ENCODE measurements at places on chromosomes 13 and 19.

GRCh38 chr13:78182813-78183212, 264.2 kb upstream of the EDNRB start:
- no peak for DNase-seq

DNA sequence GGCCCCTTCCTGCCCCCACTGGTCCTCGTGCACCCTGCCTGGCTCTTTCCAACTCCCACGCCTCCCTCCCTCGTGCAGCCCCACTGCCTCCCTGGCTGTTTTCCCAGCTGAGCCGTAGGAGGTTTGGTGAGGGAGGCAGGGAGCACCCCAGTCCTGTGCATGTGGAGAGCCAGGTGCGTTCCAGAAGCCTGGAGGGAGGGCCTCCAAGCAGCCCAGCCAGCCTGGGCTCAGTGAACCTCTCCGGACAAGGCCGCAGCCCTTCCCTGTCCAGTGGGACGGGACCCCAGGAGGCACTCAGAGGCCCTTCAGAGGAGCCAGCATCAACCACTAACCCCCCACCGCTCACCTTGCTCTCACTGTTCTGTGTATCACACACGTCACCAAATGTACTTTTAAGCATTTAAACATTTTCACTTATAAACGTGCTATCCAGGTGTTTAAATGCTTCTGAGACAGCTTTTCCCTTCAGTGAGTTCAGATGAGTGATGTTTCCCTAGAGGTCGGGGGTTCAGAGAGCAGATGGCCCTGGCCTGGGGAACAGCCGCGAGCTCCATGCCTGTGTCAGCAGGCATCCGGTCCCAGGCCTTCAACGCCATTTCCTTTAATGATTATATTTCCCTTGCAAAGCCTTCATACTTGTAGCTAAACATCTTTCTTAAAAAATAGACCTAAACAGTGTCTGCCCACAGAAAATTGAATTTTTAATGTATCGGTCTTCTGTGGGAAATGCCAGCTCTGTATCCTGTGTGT, 122.6 kb downstream of the ATP11A start:
- DNase-seq = no peak

DNA sequence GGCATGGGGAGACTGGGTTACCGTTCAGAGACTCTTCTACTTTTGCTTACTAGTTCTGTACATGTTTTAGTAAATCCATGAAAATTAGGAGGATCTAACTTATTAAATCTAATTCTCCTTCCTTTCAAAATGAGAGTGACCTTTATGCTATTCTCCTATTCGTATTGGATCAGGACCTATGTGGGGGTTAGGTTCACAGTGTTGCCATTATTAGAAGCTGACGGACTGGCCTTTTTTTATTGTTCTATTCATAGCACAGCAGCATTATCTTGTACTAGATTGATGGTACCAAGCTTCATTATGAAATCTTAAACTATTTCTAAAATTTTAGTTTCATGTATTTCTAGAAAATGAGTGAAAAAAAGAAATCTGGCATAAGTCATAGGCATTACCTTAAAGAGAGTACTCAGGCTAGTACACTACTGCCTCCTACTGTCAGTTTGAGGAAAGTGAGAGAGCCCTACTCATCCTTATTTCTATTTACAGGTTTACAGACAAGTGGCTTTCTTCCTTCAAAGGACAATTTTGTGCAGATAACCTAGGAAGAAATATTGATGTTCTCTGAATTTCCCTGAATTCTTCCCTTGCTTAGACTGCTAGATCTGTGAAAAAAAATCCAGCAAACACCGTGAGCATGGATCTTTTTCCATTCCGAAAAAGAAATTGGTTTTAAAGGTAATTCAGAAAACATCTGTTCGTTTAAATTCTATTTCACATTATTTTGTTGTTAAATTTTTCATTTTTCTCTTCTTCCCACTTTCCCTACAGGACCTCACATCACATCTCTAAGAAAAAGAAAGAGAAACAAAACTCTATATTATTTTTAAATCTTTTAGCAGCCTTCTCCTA, 485.5 kb downstream of the DIAPH3 start:
- no peak for DNase-seq

DNA sequence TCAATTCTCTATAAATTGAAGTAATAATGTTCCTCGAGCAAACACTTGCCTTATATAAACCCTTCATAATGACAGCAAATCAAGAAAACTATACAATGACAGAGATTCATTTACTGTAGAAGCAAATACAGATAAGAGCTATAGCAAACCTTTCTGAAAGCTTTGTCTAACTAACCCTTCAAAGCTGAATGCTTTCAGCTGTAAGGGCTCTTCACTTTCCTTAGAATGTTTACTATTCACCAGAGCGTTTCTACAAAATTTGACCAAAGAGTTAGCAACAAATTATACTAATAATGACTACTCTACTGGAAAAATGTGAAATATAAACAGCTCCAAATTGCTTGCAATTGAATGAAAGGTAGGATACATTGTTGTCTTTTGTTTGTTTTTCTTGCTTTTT, 218.1 kb downstream of the SLITRK5 start:
- no peak for DNase-seq

DNA sequence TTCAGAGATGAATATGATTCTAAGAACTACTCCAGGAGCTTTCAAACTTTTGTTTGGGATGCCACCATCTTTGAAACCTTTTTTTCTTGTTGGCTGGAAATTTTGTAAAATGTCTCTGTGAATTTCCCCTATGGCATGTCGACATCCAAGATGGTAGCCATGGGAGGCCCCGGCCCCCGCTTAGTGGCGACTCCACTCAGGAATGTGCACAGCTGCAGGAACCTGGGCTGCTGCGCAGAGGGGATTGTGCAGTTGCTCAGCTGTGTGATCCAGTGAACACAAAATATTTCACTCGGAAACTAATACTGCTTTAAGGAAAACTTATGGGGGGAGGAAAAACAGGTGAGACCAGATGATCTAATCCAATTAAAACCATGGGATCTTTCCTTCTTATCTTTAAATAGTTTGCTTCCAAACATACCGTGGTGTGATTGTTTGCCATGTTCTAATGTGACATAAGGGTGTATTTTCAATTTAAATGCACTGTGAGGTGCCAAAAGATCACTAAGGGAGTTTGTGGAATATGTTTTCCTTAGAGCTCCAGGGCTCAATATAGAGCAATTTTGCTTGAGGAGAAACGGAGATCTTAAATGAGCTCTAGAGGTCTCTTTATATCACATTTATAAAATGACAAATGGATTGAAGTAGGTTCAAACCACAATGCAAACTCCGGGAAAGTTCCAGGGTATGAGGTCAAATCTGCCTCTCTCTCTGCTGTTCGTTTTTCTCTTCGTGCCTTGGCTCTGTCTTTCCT, 497.7 kb downstream of the FGF9 start:
- no peak for DNase-seq
